Colonic mucosa (tissue), 4 donors: ENCODE measurements at places on chromosomes 1 and 21. TPM values are rescaled to one million over a fixed set of nuclear protein-coding genes. Genes with fewer than 3 reads are reported as not detected.
A peak's percentile ranks its signal among the peaks of the same experiment; 100 is the strongest.

SLC26A9 gene
- total RNA-seq, result not detected

TMEM240 gene
- total RNA-seq, result 0.91 TPM

MX2 gene
- total RNA-seq, result 2.5 TPM

DNA sequence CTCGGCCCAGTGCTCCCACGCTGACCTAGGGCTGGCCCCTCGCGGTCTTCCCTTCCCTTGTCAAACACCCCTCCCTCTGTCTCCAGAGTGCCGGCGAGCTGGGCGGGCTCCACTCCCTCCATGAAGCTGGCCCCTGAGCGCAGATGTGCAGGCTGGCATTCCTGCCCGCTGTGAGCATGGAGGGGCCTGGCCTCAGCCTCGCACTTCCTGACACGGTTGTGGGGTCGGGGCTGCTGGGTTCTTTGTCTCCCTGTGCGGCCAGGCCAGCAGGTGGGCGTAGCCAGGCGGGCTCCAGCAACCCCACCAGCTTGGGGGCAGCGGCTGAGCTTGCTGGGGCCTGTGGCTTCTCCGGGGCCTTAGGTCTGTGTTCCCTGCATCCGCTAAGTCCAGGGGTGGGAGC lies 14.2 kb upstream of the PEX10 start:
- no peak for DNase-seq

DNA sequence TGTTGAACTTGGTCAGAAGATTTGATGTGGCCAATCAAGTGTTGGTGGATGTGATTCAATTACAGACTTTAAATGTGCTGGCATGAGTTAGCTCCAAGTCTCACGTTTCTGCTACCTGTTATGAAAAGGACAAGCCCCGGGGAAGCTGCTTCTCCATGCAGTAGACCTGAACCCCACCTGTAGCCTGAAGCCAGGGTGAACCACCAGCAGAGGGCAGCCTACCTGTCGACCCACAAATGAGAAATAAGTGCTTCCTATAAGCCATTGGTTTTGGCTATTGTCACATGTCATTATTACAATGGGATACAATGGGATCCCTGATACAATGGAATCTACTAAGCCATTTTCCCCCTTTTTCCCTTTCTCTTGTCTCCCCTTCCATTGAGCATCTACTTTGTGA lies 230.2 kb downstream of the PRDM2 start:
- peak; percentile 29 for DNase-seq

GRCh38 chr1:91092503-91092902 lies 70.7 kb upstream of the ZNF644 start:
- DNase-seq, result no peak

GRCh38 chr1:247113733-247114271 lies 9.6 kb upstream of the ZNF669 start:
- DNase-seq, result no peak

DNA sequence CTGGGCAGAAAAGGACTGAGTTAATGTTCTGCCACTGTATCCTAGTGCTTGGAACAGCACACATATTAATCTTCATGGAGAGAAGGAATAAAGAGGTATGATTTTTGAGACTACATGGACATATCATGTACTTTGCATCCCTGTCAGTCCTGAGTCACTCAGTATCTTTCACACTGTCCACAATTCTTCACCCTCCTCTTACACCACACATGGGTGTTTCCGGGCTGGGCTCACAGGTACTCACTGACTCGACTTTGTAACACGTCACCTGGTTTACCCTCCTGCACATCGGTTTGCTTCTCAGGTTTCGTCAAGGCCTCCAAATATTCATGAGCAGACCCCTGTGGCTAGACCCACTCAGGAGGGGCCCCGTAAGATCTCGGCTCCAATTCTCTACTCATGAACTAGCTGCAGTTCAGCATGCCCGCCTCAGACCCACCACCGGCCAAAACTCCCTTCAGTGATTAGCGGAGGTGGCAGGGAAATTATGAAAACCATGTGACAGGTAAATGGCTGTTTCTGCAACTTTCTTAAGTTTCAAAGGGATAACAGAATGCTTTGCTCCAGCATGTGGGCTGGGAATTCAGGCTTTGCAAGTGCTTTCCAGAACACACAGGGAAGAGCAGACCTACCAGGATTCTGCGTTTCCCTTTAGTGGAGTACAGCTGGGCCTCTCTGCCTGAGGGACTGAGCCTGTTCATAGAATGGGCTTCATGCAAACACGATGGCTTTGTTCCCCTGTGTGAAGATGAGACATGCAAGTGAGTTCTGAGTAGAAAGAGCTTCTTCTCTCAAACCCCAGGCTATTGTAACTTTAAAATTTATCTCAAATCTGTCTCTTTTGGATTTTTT lies 31.3 kb upstream of the TRABD2B start:
- no peak for DNase-seq
